Large intestine (tissue), 12 donors: ENCODE measurements at places on chromosomes 11 and 22. TPM values are rescaled to one million over a fixed set of nuclear protein-coding genes. Genes with fewer than 3 reads are reported as not detected.

Gene PPP1R14B
- 62.6 TPM for polyA plus RNA-seq

GRCh38 chr11:47396049-47396320, 12.4 kb upstream of the SLC39A13 start:
- DNase-seq = no peak
- H3K4me3 ChIP-seq = no peak overlapping the region
- H3K36me3 ChIP-seq = no peaks in the 10 kb centered on the region

DNA sequence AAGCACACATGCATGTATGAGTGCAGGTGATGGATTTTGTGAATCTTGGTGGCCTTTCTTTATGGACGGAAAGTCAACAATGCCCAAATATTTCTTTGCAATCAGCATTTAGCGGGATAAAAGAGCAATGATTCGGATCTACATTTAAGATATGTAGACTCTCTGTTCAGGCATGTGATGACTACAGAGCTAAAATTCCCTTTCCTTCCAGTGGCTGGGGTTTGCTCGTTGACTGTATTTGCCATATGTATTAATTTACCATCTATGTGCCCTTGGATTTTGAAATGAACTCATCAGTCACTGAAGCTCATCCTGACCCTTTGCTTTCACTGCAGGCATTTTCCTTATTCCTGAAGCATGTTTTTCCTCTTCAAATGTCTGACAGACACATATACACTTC, 13.6 kb downstream of the BLID start:
- DNase-seq = no peak
- no peaks in the 10 kb centered on the region for H3K36me3 ChIP-seq
- peaks cover 26% of the 10 kb centered on the region for H3K27me3 ChIP-seq
- H3K4me1 ChIP-seq = no peaks in the 10 kb centered on the region

- no peaks in the 10 kb centered on the region for H3K36me3 ChIP-seq
- H3K4me3 ChIP-seq = no peak overlapping the region
- no peaks in the 10 kb centered on the region for H3K4me1 ChIP-seq
- DNase-seq = no peak
- H3K27me3 ChIP-seq = no peaks in the 10 kb centered on the region
- no peak overlapping the region for H3K27ac ChIP-seq
These were observed 20.7 kb upstream of the IZUMO1R start for GRCh38 chr11:94283678-94284077.

GRCh38 chr22:40534379-40535188, 101.9 kb downstream of the MRTFA start:
- no peaks in the 10 kb centered on the region for H3K4me1 ChIP-seq
- no peak for DNase-seq
- no peaks in the 10 kb centered on the region for H3K27me3 ChIP-seq
- no peak overlapping the region for H3K27ac ChIP-seq

Gene CSRP3
- polyA plus RNA-seq = 0.67 TPM
